ENCODE measurements at places on chromosomes 6 and 20.

DNA sequence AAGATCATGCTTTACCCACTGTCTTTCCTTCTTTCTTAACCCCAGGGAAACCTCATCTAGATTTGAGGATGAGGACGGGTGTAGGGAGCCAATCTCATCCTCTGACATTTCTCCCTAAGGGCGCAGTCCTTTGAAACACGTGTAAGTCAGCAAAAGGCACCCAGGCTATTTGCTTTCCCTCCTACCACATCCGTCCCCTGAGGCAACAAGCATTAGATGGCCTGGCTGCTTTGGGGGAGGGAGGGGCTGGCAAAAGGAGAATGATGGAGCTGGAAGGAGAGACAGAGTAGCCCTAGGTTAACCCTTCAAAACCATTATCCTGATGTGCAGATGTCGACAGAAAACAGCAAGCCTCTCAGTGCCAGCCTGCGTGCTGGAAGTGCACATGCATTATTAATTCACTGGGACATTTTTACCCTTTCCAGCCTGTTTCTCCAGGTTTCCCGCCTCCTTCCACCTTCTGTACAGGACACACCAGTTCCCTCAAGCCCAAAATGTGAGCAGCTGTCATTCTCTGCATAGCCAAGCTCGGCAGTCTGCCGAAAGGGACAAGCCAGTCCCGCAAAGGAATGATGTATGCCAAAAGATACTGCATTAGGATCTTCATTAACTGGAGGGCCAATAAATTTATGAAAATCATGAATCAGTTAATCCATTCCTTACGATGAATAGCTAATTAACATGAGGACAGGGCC, 547.2 kb downstream of the CD83 start:
- DNase-seq: no peak

DNA sequence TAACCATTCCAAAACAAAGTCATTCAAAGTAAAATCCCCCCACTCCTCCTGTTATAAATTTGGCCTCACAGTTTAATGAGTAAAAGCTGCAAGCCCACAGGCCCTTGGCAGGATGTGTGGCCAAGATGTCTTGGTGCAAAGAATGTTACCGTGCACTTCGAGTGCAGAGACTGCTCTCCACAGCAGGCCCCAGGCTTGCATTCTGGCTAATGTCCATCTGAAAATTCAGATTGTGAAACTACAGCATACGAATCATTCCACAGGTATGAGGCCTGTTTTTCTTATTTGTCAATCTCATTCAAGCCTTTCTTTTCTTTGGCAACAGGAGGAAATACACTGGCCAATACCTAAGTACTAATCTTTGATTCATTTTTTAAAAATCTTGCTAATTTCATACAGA, 7.1 kb downstream of the RPS6KA2 start:
- DNase-seq: no peak

DNA sequence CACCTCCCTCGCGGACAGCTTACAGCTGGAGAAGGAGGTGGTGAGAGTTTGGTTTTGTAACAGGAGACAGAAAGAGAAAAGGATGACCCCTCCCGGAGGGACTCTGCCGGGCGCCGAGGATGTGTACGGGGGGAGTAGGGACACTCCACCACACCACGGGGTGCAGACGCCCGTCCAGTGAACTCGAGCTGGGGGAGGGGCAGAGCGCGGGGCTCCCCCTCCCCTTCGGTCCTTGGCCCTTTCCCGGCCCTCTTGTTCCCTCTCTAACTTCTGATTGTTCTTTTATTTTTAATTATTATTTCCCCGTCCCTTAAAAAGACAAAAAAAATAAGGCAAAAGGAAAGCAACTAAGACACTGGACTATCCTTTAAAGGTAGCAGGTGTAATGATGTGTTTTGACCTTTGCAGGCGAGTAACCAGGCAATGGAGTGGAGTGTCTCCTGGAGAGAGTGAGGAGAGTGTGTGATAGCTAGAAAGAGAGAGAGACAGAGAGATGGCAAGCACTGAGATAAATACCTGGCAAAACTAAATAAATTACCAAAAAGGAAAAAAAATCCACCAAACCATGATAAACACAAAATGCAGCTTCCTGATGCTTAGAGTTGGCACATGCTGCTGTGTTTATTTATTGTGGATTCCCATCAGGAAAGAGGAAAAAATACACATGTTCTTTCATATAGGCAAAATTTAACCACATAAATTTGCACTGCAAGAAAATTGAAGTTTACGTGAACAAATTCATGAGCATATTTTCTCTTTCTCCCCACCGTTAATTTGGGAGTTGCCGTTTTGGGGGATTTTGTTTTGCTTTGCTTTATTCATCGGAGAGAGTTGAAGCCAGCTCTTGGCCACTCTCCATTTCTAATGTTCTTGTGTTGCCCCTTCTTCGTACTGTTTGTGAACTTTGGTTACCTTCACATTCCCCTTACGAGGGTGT, 1.9 kb downstream of the POU3F2 start:
- DNase-seq: no peak

- no peak for DNase-seq
These were observed 64.1 kb upstream of the TBC1D7 start for GRCh38 chr6:13392462-13392861.

Data from stimulated activated naive CD8-positive, alpha-beta T cell treated with anti-CD3 and anti-CD28 coated beads, Interleukin-15, Interleukin-2, amounts not matched to agents 100 U/mL and 50 U/mL, for 24 hours (primary cell).